T follicular helper cell (primary cell): ENCODE measurements at places on chromosomes 7 and 10.

- no peak for DNase-seq
Measured at GRCh38 chr10:77116904-77117303, 520.7 kb downstream of the KCNMA1 start.

DNA sequence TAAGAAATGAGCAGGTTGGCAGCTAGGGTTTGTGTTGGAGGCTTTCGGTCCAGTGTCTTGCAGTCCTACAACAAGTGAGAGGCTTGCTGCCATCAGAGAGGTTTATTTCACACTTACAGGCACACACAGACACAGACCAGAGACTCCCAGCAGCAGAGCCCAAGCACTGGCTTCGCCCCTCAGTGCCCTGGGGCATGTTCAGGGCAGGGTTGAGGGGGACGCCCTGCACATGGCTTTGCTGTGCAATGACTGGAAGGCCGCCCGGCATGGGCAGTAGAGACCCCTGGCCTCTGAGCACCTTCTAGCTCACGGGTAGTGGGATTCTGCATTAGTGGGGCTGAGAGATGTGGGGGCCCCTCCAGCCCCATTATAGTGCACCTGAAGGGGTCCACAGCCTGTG lies 3.8 kb downstream of the SPRN start:
- DNase-seq, result no peak

GRCh38 chr7:31478721-31479120 lies 35.2 kb upstream of the ITPRID1 start:
- no peak for DNase-seq

DNA sequence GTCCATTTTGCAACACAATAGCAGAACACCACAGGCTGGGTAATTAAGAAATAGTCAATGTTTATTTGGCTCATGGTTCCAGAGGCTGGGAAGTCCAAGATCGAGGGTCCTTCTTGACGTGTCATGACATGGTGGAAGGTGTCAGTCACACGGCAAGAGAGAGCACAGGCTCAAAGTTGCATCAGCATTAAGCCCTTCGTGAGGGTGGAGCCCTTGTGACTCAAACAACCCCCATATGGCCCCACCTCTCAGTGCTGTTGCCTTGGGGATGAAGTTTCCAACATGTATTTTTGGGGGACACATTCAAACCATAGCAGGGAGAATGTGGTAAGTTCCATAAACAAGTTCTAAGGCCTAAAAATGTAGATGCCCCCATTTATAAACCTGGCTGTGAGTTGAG lies 24.6 kb upstream of the GTPBP4 start:
- no peak for DNase-seq

DNA sequence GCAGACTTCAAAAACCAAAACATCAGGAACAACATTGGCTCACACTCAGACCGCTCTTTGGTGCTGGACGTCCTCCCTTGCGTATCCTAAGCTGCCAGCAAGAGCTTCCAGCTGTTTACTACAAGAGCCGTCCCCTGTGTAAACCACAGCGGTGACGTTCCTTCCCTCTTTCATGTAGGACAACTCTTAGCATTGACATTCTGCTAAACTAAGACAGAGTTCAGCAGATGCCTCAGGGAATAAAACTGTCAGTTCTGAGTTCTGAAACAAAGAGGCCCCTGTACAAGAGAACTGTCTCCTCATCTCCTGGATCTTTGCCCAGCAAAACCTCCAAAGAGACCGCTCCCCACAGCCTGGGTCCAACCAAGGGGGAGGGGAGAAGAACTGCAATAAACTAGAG lies 57.8 kb upstream of the OPALIN start:
- no peak for DNase-seq

DNA sequence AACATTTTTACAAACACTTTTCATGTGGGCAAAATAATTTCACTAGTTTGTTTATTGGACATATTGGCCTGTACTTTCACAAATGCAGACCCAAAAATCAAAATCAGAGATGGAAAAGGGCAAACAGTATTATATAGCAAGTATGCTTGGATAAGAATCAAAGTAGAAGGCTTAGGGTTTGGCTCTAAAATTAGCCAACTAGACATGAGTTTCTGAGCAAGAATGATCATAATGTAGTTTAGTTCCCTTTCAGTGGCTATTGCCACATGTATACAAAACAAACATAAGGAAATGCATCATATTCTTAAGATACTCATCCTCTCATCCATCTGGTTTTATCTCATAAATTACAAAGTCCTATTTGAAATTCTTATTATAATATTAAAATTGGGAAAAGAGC lies 132.5 kb downstream of the IMMP2L start:
- no peak for DNase-seq

DNA sequence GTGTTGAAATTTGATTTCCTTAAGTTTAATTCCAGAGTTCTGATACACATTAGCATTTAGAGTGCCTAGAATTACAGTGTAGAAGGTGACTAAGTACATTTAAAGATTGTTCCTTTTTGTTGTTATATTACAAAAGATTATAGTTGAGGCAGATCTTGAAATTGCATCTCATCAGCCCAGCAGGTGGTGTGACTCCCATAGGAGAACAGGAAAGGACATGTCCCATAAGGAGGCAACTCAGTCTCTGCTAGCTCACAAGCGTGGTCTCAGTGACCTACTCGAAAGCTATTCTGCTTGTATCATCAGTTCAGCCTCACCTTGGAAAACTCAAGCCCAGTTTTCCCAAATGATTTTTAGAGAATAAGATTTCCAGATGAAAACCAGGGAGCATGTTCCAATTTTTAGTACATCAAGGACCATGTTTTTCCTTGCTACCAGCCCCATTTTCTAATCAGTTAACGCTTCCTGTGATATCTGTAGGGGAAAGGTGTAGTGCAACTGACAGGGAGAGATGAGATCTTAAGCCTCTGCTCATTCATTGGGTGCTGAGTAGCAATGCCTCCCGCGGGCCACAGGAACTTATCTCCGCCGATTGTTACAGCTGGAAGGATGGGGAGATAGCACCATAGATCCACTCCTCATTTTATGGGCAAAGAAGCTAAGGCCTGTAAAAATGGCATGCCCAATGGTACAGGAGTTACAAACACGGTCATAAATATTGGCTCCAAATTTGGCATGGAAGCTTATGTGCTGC lies 1.1 kb upstream of the GNAI1 start:
- DNase-seq, result no peak

- DNase-seq, result peak; percentile 25
Measured at GRCh38 chr7:23531050-23531793, 559 bp downstream of the TRA2A start.

DNA sequence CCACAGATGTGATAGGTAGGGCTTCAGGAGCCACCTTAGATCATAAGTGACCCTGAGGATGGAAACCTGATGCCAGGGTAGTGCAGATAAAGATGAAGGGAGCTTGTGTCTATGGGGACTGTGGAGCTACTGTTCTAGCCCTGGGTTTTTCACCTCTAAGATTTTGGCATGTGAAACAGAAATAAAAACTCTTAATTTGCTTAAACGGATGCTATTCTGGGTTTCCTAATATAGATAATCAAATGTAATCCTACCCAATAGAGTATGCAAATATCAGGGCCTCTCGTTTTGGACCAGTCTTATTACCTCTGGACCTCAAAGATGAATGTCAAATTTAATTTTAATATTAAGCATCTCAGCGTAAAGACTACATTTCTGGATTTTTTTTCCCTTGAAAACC lies 49.3 kb downstream of the ABCB4 start:
- no peak for DNase-seq

DNA sequence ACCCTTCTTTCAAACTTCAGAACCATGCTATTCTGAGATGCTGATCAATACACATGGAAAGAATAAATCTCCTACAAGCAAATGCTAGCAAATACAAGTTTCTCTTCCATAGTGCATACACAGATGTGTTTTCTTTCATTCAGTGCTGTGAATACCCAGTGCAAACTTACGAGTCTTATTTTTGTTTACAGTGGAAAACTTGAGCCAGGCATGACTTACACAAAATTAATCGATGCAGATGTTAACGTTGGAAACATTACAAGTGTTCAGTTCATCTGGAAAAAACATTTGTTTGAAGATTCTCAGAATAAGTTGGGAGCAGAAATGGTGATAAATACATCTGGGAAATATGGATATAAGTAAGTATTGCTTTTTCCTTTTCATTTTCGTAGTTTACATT lies 48.8 kb downstream of the PNLIPRP3 start:
- DNase-seq, result no peak

- peak; percentile 18 for DNase-seq
Measured at GRCh38 chr10:13351340-13351915, 3.3 kb upstream of the SEPHS1 start.

- no peak for DNase-seq
Measured at GRCh38 chr7:44909596-44910389, 24.5 kb upstream of the PURB start.

DNA sequence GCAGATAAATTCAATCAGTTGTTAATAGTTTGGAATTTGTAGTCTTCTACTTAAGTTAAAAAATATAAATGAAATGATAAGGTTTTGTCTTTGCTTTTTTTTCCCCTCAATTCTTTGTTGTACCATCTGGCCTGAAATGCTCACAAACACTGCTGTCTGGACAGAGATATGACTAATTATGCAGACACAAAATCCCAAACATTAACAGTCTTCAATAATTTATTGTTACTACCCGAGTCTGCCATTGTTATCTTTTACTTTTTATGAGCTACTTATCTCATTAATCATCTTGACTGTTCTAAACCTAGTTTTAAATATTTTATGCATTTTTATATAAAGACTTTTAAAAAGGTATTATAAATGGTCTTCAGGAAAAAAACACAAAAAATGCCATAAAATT lies 64.7 kb upstream of the THSD7A start:
- no peak for DNase-seq

GRCh38 chr10:29876008-29876555 lies 183.3 kb downstream of the JCAD start:
- DNase-seq, result no peak
